Esophagus muscularis mucosa (tissue), 4 donors: ENCODE measurements at places on chromosomes 1 and 21. TPM values are rescaled to one million over a fixed set of nuclear protein-coding genes. Genes with fewer than 3 reads are reported as not detected.

GRCh38 chr21:44397431-44398031 is 44.1 kb downstream of the TRPM2 start:
- no peaks in the 10 kb centered on the region for H3K36me3 ChIP-seq
- DNase-seq: no peak
- H3K4me1 ChIP-seq: no peaks in the 10 kb centered on the region
- H3K4me3 ChIP-seq: no peak overlapping the region
- no peaks in the 10 kb centered on the region for H3K27me3 ChIP-seq
- H3K27ac ChIP-seq: no peak overlapping the region

Gene GBP3
- 15.2 TPM for total RNA-seq

DNA sequence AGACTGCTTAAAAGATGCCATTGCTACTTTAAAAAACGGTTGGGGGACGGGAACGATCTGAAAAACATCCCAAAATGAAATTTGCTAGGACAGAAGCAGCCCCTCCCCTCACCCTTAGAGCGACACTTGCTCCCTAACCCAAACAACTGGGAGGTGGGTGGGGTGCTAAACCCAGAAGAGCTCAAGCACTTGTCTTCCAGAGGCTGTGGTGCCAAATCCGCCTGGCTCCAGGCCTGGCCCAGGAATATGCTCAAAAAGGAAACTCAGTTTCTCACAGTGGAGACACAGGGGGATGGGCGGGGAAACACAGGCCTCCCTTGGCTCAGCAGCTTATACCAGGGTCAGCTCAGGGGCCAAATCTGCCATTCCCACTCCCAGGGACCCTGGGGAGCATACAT is 644 bp upstream of the PBXIP1 start:
- H3K36me3 ChIP-seq: no peaks in the 10 kb centered on the region
- peak overlapping the region; percentile 69 for H3K4me3 ChIP-seq
- peak overlapping the region; percentile 86 for H3K27ac ChIP-seq
- peaks cover 87% of the 10 kb centered on the region for H3K4me1 ChIP-seq
- DNase-seq: no peak
- no peaks in the 10 kb centered on the region for H3K27me3 ChIP-seq

GRCh38 chr1:244709476-244710368 is 56.8 kb downstream of the DESI2 start:
- no peak overlapping the region for H3K4me3 ChIP-seq
- peaks cover 5% of the 10 kb centered on the region for H3K36me3 ChIP-seq
- H3K27ac ChIP-seq: no peak overlapping the region
- H3K27me3 ChIP-seq: no peaks in the 10 kb centered on the region

DNA sequence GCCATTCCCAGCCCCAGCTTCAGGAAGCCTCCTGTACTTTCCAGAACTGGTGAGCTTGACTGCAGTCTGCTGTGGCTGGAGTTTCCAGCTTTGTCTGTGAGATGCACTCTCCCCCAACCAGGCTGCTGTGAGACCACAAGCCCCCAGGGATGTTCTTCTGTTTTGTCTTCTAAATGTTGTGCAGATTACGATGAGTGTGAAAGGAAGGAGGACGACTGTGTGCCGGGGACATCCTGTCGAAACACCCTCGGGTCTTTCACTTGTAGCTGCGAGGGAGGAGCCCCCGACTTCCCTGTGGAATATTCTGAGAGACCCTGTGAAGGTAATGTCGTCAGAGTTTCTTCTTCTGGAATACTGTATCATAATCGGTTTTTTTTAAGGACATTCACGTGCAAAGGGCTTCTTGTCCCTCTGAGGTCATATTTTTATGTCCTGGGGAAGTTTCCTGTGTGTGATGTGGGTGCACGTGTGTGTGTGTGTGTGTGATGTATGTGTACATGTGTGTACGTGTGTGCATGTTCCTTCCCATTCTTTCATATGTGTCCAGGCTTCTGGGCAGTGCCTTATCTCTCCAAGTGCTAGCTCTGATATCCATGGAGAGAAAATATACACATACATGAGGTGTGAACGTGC is 49.9 kb downstream of the UMODL1 start:
- no peak overlapping the region for H3K4me3 ChIP-seq
- H3K27me3 ChIP-seq: peaks cover 77% of the 10 kb centered on the region
- H3K4me1 ChIP-seq: peaks cover 6% of the 10 kb centered on the region
- no peak overlapping the region for H3K27ac ChIP-seq
- DNase-seq: no peak

- no peak overlapping the region for H3K4me3 ChIP-seq
- H3K36me3 ChIP-seq: no peaks in the 10 kb centered on the region
- H3K27me3 ChIP-seq: no peaks in the 10 kb centered on the region
- peaks cover 26% of the 10 kb centered on the region for H3K4me1 ChIP-seq
Measured at GRCh38 chr1:184329245-184329953, 57.4 kb upstream of the C1orf21 start.

- H3K4me3 ChIP-seq: no peak overlapping the region
- no peaks in the 10 kb centered on the region for H3K4me1 ChIP-seq
- no peaks in the 10 kb centered on the region for H3K36me3 ChIP-seq
- H3K27me3 ChIP-seq: no peaks in the 10 kb centered on the region
- no peak for DNase-seq
- no peak overlapping the region for H3K27ac ChIP-seq
Measured at GRCh38 chr1:95407886-95408291, 173.9 kb downstream of the RWDD3 start.

Gene LRRIQ3
- total RNA-seq: not detected

Gene IGSF9
- 0.23 TPM for total RNA-seq

DNA sequence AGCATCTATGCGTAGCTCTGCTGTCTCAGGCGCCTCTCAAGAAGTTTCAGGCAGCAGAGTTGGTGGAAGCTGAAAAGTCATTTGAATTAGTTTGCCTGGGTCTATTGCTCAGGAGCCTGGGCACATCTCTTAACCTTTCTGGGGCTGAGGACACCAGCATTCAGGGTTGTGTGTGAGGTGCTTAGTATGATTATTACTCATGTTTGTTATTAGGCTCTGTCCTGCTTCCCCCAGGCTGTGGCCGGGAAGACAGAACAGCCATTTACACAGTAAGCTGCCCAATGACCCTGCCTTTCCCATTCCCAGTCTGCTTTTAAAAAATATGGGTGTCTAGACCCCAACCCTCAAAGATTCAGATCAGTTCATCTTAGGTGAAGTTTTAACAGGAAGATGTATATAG is 53.9 kb upstream of the CACNA1E start:
- no peaks in the 10 kb centered on the region for H3K27me3 ChIP-seq
- no peak overlapping the region for H3K27ac ChIP-seq
- H3K4me1 ChIP-seq: no peaks in the 10 kb centered on the region
- H3K36me3 ChIP-seq: no peaks in the 10 kb centered on the region

GRCh38 chr1:3320246-3321152 is 134.0 kb upstream of the ARHGEF16 start:
- no peak overlapping the region for H3K4me3 ChIP-seq
- H3K36me3 ChIP-seq: no peaks in the 10 kb centered on the region
- no peaks in the 10 kb centered on the region for H3K27me3 ChIP-seq
- no peak overlapping the region for H3K27ac ChIP-seq
- peaks cover 20% of the 10 kb centered on the region for H3K4me1 ChIP-seq

Gene NECTIN4
- total RNA-seq: not detected

DNA sequence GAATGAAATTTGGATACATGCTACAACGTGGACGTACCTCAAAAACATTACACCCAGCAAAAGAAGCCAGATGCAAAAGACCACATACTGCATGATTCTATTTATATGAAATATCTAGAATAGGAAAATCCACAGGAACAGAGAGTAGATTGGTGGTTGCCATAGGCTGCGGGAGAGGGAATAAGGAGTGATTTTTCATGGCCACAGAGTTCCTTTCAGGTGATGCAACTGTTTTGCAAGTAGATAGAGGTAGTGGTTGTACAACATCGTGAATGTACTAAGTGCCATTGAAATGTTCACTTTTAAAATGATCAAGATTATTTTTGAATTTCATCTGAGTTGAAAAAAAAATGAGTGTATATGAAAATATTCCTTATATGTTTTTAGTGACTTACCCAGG is 115.3 kb upstream of the RUNX1 start:
- DNase-seq: no peak
- H3K4me1 ChIP-seq: no peaks in the 10 kb centered on the region
- no peak overlapping the region for H3K27ac ChIP-seq

Gene PPFIA4
- 0.83 TPM for total RNA-seq

- DNase-seq: no peak
- H3K36me3 ChIP-seq: peaks cover 8% of the 10 kb centered on the region
- H3K4me3 ChIP-seq: no peak overlapping the region
- H3K27ac ChIP-seq: no peak overlapping the region
Measured at GRCh38 chr1:31300193-31300592, 3.4 kb downstream of the ZCCHC17 start.

- no peaks in the 10 kb centered on the region for H3K36me3 ChIP-seq
- H3K4me1 ChIP-seq: peaks cover 5% of the 10 kb centered on the region
- no peak overlapping the region for H3K27ac ChIP-seq
- no peak overlapping the region for H3K4me3 ChIP-seq
- H3K27me3 ChIP-seq: no peaks in the 10 kb centered on the region
Measured at GRCh38 chr1:229894532-229894931, 172.5 kb upstream of the GALNT2 start.
